ENCODE measurements at places on chromosomes 6 and 20.

DNA sequence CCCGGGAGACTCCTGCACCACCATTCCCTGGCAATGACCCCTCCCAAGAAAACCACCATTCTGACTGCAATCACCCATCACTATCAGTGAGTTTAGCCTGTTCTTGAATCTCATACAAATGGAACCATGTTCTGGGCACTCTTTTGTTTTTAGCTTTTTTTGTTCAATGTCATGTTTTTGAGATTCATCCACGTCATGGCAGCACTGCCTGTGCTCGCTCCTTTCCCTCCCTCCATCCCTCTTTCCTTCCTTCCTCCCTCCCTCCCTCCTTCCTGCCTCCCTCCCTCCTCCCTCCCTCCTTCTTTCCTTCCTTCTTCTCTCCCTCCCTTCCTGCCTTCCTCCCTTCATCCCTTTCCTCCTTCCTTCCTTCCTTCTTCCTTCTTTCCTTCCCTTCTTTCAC, 44.4 kb upstream of the PMEPA1 start:
- DNase-seq = no peak

GRCh38 chr20:56361900-56362299, 3.1 kb downstream of the FAM210B start:
- DNase-seq = no peak

- no peak for DNase-seq
Observed at GRCh38 chr6:113103634-113104361, 753.3 kb upstream of the MARCKS start.

- DNase-seq = no peak
Observed at GRCh38 chr6:7730001-7730783, 4.3 kb downstream of the BMP6 start.

GRCh38 chr20:49694450-49695071, 19.1 kb downstream of the B4GALT5 start:
- no peak for DNase-seq

GRCh38 chr6:33700391-33701050, 11.0 kb downstream of the UQCC2 start:
- peak; percentile 50 for DNase-seq

- DNase-seq = no peak
Observed at GRCh38 chr20:60345106-60345505, 386.9 kb downstream of the CDH26 start.

DNA sequence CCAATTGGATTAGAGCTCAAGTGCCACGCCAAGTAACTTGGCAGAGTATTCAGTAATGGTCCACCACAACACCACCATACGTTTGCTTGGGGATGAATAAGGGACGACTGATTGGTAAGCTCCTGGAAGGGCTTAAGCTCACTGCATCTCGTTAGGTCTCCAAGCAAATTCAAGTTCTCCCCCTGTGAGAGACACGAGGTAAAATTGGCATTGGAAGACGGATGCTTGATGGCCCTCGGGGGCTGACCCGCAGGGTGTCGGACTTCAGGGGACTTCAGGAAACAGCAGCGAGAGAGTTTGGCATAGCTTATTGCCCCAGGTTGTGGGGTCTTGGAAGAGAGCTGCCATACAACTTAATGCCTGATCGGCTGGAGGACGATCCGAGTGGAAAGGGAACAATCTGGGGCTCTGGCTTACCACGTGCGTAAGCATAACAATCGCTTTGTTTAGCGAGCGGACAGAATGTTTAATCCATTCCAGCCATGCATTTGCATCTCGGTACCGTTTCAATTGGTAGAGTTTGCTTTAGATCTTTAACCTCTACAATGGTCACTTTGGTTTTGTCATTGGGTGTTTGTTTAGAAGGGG, 4.8 kb upstream of the ZNFX1 start:
- DNase-seq = no peak

DNA sequence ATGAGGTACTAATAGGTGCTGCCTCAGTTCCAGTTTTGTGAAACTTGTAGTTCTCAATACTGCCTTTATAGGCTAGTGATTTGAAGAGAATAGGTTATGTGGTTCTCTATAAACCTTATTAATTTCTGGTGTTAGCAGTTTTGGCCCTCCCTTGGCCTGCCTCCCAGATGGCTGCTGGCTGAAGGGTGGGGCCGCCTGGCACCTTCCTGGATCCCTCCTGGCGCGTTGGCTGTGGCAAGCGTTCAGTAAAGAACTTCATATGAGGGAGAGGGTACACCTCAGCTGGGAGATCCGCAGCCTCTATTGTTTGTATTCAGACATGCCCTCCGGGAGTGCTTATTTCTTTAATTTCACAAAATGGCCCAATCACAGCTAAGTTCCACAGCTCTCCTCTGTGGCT, 51.9 kb downstream of the FAM120B start:
- no peak for DNase-seq

- no peak for DNase-seq
Observed at GRCh38 chr6:157811476-157812173, 11.4 kb upstream of the SNX9 start.

- DNase-seq = no peak
Observed at GRCh38 chr6:141783585-141783984, 349.1 kb upstream of the GJE1 start.

- DNase-seq = no peak
Observed at GRCh38 chr6:72784581-72784980, 162.7 kb downstream of the KCNQ5 start.

GRCh38 chr6:65818576-65818975, 111.5 kb upstream of the EYS start:
- DNase-seq = no peak

GRCh38 chr6:131068165-131068564, 5.1 kb upstream of the EPB41L2 start:
- DNase-seq = no peak

DNA sequence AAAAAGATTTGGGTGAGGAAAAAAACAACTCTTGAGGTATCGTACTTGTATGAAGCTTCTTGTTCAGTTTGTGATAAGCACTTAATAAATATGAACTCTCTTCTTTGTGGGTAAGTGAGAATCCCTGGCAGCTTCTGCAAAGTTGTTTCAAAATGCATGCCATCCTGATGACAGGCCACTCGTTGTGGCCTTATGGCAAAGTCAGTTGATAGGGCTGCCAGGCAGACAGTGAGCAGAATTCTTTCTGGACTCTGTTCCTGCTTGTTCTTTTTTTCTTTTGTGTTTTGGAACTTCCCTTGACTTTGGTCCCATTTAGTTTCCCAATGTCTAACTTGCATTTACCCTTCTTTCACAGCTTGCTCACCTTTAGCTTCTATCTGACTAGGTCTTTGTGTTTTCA, 983.5 kb upstream of the FLRT3 start:
- no peak for DNase-seq

DNA sequence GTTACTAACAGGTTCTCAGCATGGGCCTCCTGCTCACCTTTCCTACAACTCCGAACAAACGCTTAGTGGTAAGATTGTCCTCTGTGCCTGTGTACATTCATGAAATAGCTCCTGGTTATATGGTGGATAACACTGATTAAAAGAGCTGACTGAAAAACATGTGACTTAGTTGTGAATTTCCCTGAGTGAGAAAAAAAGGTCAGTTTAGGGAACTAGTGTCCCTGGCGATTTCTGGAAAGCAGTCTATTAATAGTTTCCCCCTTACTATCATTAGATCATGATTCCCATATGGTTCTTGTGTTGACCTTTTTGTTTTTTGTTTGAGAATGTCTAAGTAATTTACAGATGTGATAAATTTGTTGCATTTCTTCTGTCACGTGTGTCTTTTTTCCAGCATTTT, 15.6 kb downstream of the SNRPC start:
- no peak for DNase-seq

Measured in stimulated activated CD4-positive, alpha-beta T cell treated with anti-CD3 and anti-CD28 coated beads, Interleukin-1b, Interleukin-23, amount 100 ng/mL, for 1 hour (primary cell).